ENCODE measurements at places on chromosomes 5 and 9.

DNA sequence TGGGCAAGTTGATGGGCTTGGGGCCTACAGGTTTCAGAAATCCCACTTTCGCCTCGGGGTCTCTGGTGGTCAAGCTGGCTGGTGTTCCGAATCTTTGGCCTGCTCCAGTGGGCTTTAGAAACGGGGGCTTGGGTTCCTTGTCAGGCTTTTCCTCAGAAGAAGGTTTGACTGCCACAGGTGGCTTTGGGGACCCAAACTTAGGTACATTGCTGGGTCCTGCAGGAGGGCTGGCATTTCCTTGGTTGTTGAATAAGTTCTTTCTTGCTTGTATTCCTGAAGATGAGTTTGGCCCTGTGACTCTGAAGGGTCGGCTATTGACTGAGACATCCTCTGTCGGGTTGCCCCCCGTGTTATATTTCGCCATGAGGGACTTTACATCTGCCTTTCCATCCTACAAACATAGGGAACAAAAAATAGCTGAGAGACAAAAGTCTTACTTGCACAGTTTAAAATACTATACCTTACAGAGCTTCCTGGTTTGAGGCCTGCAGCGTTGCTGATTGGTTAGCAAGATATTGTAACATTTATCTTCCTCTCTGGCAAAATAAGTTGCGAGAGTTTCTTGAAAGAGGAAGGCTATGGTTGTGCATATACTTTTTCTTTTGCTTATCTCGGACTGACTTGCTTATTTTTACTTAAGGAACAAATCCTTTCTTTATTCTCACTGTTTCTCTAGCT is 16.6 kb downstream of the FYB1 start:
- no peak for DNase-seq

DNA sequence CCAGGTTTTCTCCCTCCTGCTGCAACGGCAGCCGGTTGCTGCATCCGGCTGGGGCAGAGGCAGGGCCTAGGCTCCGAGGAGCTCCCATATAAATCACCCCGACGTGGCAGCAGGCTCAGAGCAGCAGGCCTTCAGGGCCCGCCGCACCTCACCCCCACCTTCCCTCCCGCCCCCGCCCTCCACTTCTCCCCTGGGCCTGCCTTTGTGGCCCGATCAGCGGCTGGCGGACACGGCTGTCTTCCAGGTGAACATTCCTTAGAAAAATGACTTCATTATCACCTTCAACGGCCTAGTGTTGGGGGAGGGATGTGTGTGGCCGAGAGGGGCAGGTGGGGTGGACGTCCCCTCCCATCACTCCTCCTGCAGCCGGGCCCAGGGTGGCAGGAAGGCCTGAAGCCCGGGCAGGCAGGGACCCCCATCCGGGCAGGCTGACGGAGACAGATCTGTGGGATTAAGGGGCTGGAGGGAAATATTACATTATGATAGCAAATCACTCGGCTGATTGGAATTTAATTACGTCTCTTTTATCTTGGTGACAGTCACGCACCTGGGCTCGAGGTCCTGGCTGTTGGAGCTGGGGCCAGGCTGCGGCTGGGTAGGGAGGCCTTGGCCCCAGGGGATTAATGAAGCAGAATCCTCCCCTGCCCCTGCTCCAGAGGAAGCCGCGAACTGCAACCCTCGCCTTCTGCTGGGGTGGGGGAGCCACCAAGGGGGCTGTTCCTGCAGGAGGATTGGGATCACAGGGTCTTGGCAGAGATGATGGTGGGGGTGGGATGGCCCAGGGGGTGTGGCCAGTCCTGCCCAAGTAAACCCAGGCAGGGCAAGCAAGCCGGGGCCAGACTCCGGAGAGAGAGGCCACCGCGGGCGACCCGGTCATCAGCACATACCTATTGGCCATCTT is 38.4 kb upstream of the RXRA start:
- DNase-seq: peak; percentile 77

DNA sequence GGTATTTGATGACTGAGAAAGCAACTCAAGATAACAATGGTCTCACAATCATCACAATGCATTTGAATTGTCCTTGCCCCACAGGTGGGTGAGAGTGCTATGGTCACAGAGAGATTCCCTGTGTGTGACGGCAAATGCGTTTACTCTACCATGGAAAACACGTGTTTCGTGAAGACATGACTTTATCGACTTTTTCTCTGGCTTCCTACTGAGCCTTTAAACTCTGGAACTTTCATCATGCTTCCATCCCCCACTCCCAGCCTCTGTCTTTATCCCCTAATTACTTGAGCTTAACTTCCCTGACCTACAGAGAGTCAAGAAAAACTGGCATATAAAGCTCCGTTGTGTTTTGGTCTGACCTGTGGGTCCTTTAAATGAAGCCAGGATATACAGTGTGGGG is 414.1 kb upstream of the CLINT1 start:
- DNase-seq: peak; percentile 28

- no peak for DNase-seq
Measured at GRCh38 chr5:161256957-161257356, 289.6 kb downstream of the GABRB2 start.

GRCh38 chr9:69504058-69504457 is 168.1 kb downstream of the APBA1 start:
- no peak for DNase-seq

GRCh38 chr9:95570150-95570549 is 53.4 kb upstream of the PTCH1 start:
- DNase-seq: peak; percentile 60

- no peak for DNase-seq
Measured at GRCh38 chr9:127058645-127059021, 63.8 kb downstream of the ANGPTL2 start.

- DNase-seq: no peak
Measured at GRCh38 chr5:161263191-161263590, 283.3 kb downstream of the GABRB2 start.

DNA sequence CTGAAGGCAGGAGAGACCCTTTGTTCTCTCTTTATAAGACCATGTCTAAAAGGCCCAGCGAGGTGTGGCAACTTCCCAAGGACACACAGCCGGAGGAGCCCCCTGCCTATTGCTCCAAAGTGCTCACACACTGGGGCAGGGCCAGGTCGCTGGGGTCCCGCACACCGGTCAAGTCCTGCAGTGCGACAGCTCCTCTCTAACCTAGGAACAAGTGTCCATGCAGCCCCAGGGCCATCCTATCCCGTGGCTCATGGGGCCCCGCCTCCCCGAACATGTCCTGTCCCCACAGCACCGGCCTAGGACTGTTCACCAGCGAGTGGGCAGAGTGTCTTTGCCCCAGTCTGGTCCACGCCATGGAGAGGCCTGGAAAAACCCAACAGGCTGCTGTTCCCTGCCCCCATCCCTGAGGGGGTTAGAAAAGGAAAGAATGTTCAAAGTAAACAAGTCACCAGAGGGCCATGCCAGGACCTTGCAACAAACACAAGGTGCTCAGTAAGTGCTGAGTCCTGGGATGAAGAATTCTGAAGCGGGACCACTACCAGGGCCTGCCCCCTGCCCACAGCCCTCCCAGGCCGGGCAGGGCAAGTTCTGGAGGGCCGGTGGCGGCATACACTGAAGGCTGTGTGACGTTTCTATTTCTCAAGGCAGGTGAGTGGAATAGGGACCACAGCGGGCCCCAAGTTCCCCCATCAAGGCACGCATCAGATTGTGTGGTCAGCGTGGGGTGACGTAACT is 938 bp downstream of the NINJ1 start:
- DNase-seq: peak; percentile 78

Data from H7 (cell line).